ENCODE measurements at places on chromosomes 5 and 9. TPM values are rescaled to one million over a fixed set of nuclear protein-coding genes. Genes with fewer than 3 reads are reported as not detected.

The RBM18 gene
- 21.3 TPM for total RNA-seq

The GFI1B gene
- total RNA-seq: 1.3 TPM

The SPATA31C1 gene
- total RNA-seq: not detected

The LHX3 gene
- total RNA-seq: not detected

The C5orf47 gene
- total RNA-seq: not detected

The OLFML2A gene
- total RNA-seq: 12.7 TPM

The GRIA1 gene
- not detected for total RNA-seq

The FOXD4L6 gene
- not detected for total RNA-seq

The GABRA6 gene
- total RNA-seq: not detected

The GGTA1 gene
- total RNA-seq: 8.4 TPM

The ARHGAP26 gene
- total RNA-seq: 60.3 TPM

The NIPAL4 gene
- total RNA-seq: 0.63 TPM

The TEX53 gene
- not detected for total RNA-seq

The SSBP2 gene
- 67.5 TPM for total RNA-seq

The SARDH gene
- 2.8 TPM for total RNA-seq

The GABRB2 gene
- total RNA-seq: 0.72 TPM

The RNF14 gene
- 62.7 TPM for total RNA-seq

The PCDHA12 gene
- total RNA-seq: 10.0 TPM

The C5orf58 gene
- 0.52 TPM for total RNA-seq

The CCL27 gene
- not detected for total RNA-seq

The PCDHB11 gene
- total RNA-seq: 8.5 TPM

The CEP120 gene
- total RNA-seq: 19.5 TPM

The IL3 gene
- total RNA-seq: not detected

The ATOSB gene
- total RNA-seq: 18.3 TPM

The PPP2R2B gene
- 2.6 TPM for total RNA-seq

The NR6A1 gene
- total RNA-seq: 3.2 TPM

The TEX10 gene
- total RNA-seq: 10.2 TPM

The KCNV2 gene
- total RNA-seq: not detected

The CCNJL gene
- total RNA-seq: 1.3 TPM

The PHF19 gene
- total RNA-seq: 25.9 TPM

The SOWAHA gene
- total RNA-seq: 22.2 TPM

The KIAA1958 gene
- total RNA-seq: 11.3 TPM

The PLPP7 gene
- total RNA-seq: 7.2 TPM

The SLC12A7 gene
- total RNA-seq: 344 TPM

The NCS1 gene
- total RNA-seq: 50.3 TPM

The TPM2 gene
- total RNA-seq: 1,716 TPM

The SLC6A3 gene
- 0.23 TPM for total RNA-seq

The RORB gene
- 6.5 TPM for total RNA-seq

The IGFBPL1 gene
- 6.3 TPM for total RNA-seq

The RECK gene
- total RNA-seq: 11.3 TPM

The ELOVL7 gene
- 66.8 TPM for total RNA-seq

The SURF2 gene
- 19.5 TPM for total RNA-seq

The TOMM5 gene
- total RNA-seq: 53.9 TPM

The SH3GL2 gene
- total RNA-seq: 0.17 TPM

The MRPL22 gene
- total RNA-seq: 26.2 TPM

The PCDHB15 gene
- total RNA-seq: 3.6 TPM

The UBAC1 gene
- 35.0 TPM for total RNA-seq

The SLC2A6 gene
- total RNA-seq: 18.4 TPM

The MEIKIN gene
- not detected for total RNA-seq

The GIN1 gene
- 9.2 TPM for total RNA-seq

The STK32A gene
- total RNA-seq: 11.3 TPM

The ADAMTS13 gene
- 7.1 TPM for total RNA-seq

The ABO gene
- total RNA-seq: 16.3 TPM
